Left ventricle myocardium inferior (tissue), 1 donor: ENCODE measurements at places on chromosomes 13 and 19.

DNA sequence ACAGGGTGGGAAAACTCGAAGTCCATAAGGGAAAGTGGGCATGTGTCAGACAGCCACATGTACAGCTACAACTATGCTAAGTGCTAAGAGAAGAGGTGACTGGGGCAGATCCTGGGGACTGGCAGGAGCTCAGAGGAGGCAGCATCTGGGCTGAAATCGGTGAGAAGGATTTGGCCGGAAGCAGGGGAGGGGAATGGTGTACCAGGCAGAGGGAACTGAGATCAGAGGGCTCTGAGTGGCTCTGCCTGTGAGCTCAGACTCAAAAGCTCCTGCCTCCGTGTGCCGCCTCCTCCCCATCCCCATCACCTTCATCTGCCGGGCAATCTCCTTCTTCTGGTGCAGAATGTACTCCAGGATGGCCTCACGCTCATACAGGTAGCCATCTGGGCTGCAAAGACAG lies 21.8 kb downstream of the NOSIP start:
- no peak for DNase-seq

- peak; percentile 87 for DNase-seq
Observed at GRCh38 chr19:1243768-1244692, 2.5 kb downstream of the ATP5F1D start.

- DNase-seq = no peak
Observed at GRCh38 chr19:13825489-13826441, 30.5 kb downstream of the ZSWIM4 start.

- no peak for DNase-seq
Observed at GRCh38 chr13:95636853-95637252, 7.7 kb downstream of the DZIP1 start.

- no peak for DNase-seq
Observed at GRCh38 chr13:40983725-40984667, 35.1 kb downstream of the ELF1 start.

DNA sequence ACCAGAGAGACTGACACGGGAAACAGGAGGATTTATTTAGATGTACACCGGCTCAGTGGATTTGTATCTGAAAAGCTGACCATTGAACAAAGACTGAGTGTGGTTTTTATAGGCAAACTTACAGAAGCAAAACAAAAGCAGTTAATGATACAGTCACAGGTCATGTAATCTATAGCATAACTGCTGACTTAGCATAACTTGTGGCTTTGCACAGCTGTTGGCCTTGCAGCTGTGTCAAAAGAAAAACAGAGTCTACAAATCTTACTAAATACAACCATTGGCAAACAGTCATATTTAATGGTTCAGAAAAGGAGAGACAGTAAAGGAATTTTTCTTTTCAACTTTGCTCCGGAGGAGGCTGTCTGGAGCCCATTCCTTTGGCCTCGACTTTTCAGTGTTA lies 2.3 kb upstream of the ILF3 start:
- no peak for DNase-seq

DNA sequence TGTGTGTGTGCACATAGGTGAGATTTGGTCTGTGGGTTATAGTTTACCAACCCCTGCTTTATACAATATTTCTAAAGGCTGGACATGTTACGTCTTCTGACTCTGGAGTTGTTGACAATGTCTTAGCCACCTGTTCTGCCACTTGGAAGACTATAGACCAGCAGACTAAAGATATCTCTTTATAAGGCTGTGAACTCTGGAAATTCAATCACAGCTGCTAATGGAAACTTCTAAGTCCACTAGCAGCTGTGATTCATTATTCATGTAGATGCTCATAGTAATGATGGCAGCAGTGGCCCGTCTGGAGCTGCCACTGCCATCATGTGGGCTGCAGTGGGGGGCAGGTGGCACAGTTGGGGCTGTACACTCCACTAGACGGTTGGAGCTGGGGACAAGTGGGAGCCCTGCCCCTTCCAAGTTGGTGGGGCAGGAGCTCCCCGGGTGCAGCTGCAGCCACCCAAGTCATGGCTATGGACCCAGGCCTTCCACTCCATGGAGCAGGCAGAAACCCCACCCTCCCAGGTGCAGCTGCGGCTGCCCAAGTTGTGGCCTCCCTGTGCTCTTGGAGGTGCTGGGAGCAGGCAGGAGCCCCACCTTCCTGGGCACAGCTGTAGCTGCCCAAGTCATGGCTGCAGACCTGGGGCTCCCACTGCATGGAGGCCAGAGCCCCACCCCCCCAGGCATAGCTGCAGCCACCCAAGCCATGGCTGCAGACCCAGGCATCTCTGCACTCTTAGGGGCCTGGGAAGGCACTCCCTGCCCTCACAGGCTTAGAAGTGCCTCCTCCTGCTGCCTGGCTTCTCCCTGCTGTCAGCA lies 8.8 kb downstream of the IGFL4 start:
- DNase-seq = no peak

- DNase-seq = no peak
Observed at GRCh38 chr13:44693156-44693764, 117.1 kb upstream of the TSC22D1 start.

- no peak for DNase-seq
Observed at GRCh38 chr19:48121909-48122371, 11.3 kb upstream of the PLA2G4C start.

DNA sequence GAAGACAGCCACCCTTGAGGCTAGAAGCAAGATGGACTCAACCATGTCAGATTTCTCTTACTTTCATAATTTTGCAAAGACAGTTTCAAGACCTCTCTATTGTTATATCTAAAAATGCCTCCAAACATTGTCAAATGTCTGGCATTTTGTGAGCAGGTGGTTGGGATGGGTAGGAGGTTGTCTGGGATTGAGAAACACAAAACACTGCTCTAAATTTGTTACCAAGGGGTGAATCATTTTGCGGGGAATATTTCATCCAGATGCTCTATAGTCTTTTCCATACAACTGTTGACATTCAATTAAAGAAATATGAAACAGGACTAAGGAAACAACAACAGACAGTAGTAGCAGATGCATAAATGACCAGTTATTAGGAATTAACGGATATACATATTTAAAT lies 208.2 kb downstream of the ITGBL1 start:
- no peak for DNase-seq

- DNase-seq = no peak
Observed at GRCh38 chr19:23855676-23856075, 59.0 kb upstream of the ZNF726 start.

- DNase-seq = peak; percentile 61
Observed at GRCh38 chr19:10000171-10000826, 10.0 kb downstream of the COL5A3 start.

- no peak for DNase-seq
Observed at GRCh38 chr13:21973437-21974125, 302.7 kb downstream of the FGF9 start.

GRCh38 chr19:46371371-46371901 lies 24.5 kb downstream of the PPP5C start:
- DNase-seq = no peak

DNA sequence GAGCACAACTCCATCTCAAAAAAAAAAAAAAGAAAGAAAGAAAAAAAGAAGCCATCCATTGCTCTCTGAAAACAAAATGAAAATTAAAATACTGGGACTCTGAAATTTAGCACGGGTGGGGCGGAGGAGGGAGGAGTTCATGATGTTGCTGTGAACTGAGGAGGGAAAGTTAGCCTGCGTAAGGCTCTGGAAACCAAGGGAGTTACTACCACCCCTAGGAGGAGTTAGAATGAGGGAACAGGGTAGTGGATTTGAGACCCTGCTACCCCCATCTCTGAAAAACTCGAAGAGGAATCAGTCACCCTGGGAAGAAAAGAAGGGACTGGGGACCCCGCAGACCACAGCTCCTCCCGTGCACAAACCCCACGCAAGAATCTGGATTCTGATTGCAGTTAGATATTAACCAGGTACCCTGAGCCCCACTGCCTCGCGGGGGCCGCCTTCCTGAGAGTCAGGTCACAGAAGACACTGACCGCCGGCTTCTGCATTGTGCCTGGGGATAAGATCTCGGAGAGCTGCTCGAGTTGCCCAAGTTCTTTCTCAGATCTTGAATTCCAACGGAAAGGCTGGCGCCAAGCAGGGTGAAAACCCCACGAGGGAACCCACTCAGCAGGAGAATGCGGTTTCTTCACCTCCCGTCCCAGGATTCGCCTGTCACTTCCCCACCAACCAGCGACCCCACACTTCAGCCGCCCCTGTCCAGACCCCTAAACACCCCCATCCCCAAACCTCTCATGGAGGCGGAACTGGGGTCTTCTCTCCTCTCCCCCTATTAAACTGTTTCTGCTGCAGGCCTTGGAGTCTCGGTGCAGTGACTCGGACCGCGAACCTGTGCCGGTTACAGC lies 870 bp downstream of the ZNF442 start:
- peak; percentile 15 for DNase-seq
